NCI-H82 (cell line): ENCODE measurements at places on chromosomes 6 and 20.

- peak; percentile 96 for DNase-seq
Measured at GRCh38 chr6:33860706-33861474, 57.1 kb upstream of the MLN start.

GRCh38 chr6:122198922-122199321, 200.5 kb upstream of the HSF2 start:
- no peak for DNase-seq

- DNase-seq = no peak
Measured at GRCh38 chr20:19749618-19750071, 8.4 kb upstream of the RIN2 start.

- no peak for DNase-seq
Measured at GRCh38 chr6:131628726-131629125, 684 bp upstream of the MED23 start.

DNA sequence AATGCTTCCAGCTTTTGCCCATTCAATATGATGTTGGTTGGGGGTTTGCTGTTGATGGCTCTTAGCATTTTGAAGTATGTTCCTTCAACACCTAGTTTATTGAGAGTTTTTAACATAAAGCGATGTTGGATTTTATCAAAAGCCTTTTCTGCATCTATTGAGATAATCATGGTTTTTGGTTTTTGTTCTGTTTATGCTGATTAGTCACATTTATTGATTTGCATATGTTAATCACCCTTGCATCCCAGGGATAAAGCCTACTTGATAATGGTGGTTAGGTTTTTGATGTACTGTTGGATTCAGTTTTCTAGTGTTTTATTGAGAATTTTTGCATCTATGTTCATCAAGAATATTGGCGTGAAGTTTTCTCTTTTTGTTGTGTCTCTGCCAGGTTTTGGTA, 40.4 kb upstream of the COL9A1 start:
- DNase-seq = no peak

DNA sequence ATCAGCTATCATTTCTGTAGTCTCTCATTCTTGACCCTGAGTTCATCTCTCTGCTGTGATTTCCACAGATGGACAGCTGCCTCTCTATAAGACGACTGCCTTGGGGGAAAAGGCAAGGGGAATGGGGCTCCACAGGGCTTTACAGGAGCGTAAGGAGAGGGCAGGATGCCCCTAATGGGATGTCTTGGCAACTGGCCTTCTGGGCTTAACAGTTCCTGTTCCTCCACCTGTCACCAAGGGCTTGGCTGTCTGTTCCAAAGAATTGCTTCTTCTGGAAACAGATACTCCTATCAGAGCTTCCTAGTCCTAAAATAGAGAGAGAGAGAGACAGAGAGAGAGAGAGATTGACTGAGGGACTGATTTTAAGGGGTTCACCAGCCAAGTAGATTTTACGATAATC, 181.9 kb downstream of the TMEM200A start:
- DNase-seq = peak; percentile 77

- DNase-seq = no peak
Measured at GRCh38 chr6:2793534-2794151, 28.4 kb downstream of the WRNIP1 start.

GRCh38 chr20:58695084-58695722, 2.6 kb downstream of the NPEPL1 start:
- DNase-seq = peak; percentile 38

GRCh38 chr6:17182961-17183360, 81.1 kb downstream of the STMND1 start:
- DNase-seq = no peak

DNA sequence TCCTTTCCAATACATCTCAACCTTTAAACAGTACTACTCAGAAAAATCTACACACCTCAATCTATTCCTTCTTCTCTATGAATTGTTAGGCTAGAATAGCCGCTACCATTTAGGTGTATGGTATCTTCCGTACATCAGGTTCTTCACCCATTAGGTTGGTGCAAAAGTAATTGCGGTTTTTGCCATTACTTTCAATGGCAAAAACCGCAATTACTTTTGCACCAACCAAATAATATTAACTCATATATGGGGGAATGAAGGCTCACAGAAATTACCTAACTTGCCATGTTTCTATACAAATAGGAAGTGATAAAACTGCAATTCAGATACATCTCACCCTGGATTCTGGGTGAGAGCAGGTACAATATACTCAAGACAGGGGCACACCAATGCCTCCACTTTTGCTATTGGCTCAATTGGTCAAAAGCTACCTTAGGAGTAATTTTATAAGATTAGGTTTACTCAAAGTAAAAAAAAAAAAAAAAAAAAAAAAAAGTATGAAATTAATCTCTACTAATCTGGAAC, 37.7 kb upstream of the ARHGAP18 start:
- DNase-seq = no peak

GRCh38 chr6:148151896-148152643, 190.6 kb upstream of the SASH1 start:
- no peak for DNase-seq

GRCh38 chr6:1522779-1523178, 86.9 kb upstream of the FOXC1 start:
- no peak for DNase-seq

DNA sequence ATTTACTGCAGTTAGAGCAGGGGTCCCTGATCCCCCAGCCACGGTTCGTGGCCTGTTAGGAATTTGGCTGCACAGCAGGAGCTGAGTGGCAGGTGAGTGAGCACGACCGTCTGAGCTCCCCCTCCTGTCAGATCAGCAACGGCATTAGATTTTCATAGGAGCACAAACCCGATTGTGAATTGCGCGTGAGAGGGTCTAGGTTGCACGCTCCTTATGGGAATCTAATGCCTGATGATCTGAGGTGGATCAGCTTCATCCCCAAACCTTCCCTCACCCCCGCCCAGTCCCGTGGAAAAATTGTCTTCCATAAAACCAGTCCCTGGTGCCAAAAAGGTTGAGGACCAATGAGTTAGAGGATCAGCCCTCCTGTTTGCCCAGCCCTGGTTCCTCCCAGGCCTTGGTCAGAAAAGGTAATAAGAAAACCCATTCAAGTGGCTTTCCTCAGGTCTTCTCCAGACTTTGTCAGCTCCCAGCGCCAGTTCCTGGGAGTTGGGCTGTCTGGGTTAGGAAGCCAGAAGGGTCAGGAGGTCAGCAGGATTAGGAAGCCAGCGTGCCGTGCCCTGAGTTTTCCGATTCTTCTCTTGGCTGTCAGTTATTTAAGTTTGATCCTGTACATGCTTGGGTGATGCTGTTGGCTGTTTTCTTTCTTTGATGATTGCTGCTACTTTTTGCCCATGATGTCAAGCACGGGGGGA, 139.9 kb upstream of the PMEPA1 start:
- no peak for DNase-seq

GRCh38 chr20:1764136-1765033, 106.8 kb upstream of the SIRPG start:
- peak; percentile 86 for DNase-seq

DNA sequence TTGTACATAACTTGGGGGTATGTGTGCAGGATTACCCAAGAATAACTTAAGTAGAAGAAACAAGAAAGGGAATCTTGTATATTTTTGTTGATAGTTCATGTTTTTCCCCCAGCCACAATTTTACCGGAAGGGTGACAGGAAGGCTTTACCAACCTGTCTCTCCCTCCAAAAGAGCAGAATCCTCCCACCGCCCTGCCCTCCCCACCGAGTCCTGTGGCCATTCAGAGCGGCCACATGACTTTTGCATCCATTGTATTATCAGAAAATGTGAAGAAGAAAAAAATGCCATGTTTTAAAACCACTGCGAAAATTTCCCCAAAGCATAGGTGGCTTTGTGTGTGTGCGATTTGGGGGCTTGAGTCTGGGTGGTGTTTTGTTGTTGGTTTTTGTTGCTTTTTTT, 22.0 kb downstream of the PRDM1 start:
- DNase-seq = no peak

DNA sequence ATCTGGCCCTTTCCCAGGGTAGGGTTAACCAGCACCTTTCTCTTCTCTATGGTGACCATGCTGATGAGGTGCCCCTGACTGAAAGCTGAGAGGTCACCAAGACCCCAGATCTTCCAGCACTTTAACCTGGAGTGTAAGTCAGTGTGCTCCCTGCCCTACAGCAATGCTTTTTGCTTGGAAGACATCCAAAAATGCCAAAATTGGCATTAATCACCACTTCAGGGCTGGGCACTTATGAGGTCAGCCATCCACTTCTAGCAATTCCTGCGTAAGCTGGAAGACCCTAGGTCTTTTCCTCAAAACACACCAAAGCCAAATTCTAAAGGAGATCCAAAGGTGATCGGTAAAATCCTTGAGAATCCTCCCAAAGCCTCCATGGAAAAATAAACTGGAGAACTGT, 81.2 kb upstream of the LOC128125822 start:
- no peak for DNase-seq

DNA sequence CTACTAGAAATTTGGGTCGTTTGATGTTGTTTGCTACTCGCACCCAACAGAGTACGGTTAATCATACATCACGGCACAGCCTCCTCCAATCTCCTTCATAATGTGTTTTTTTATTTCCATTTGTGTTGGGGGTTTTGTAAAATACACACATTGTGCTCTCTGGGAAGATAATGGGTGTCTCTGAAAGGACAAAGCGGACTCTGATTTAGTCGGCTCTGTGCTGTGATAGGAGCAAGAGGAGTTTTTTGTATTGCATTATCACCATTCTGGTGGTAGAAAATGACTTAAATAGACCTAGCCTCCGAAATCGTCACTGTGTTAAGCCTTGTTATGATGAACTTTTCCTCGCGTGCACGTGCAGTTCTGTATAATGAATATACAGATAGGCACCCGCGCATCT, 196.3 kb downstream of the CDH4 start:
- no peak for DNase-seq

- no peak for DNase-seq
Measured at GRCh38 chr6:45123023-45123422, 205.1 kb upstream of the RUNX2 start.

- no peak for DNase-seq
Measured at GRCh38 chr6:80541886-80542285, 435.4 kb downstream of the BCKDHB start.

- DNase-seq = no peak
Measured at GRCh38 chr20:24619212-24619611, 149.8 kb downstream of the SYNDIG1 start.

GRCh38 chr6:41092421-41093140, 19.8 kb downstream of the NFYA start:
- DNase-seq = peak; percentile 36
